ENCODE measurements at places on chromosomes 6 and 20.

GRCh38 chr6:61868507-61869080, 417.4 kb downstream of the KHDRBS2 start:
- no peak for DNase-seq

DNA sequence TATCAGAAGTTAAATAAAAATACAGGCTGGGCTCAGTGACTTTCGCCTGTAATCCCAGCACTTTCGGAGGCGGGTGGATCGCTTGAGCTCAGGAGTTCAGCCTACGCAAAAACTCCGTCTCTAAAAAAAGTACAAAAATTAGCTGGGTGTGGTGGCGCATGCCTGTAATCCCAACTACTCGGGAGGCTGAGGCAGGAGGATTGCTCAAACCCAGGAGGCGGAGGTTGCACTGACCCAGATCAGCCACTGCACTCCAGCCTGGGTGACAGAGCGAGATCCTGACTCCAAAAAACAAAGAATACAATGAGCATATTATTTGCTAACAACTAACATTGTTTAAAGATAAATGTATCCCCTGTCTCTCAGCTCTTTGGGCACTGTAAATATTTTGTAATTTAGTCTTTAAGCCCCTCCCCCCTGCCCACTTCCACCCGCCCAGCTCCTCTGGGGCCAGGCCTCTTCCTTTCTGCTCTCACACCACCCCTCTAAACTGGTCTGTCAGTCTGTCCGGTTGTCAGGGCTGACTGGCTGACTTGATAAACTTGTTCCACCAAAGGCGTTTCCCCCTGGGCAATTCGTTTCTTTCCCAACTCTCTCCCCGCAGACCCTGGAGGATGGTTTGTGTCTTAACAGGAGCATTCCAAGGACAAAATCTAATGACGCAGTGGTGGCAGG, 62.4 kb upstream of the QKI start:
- no peak for DNase-seq

- DNase-seq: no peak
Measured at GRCh38 chr6:47376930-47377329, 67.2 kb upstream of the TNFRSF21 start.

DNA sequence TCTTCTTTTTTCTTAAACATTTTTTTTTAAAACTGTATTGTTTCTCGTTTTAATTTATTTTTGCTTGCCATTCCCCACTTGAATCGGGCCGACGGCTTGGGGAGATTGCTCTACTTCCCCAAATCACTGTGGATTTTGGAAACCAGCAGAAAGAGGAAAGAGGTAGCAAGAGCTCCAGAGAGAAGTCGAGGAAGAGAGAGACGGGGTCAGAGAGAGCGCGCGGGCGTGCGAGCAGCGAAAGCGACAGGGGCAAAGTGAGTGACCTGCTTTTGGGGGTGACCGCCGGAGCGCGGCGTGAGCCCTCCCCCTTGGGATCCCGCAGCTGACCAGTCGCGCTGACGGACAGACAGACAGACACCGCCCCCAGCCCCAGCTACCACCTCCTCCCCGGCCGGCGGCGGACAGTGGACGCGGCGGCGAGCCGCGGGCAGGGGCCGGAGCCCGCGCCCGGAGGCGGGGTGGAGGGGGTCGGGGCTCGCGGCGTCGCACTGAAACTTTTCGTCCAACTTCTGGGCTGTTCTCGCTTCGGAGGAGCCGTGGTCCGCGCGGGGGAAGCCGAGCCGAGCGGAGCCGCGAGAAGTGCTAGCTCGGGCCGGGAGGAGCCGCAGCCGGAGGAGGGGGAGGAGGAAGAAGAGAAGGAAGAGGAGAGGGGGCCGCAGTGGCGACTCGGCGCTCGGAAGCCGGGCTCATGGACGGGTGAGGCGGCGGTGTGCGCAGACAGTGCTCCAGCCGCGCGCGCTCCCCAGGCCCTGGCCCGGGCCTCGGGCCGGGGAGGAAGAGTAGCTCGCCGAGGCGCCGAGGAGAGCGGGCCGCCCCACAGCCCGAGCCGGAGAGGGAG, 580 bp downstream of the VEGFA start:
- peak; percentile 14 for DNase-seq

DNA sequence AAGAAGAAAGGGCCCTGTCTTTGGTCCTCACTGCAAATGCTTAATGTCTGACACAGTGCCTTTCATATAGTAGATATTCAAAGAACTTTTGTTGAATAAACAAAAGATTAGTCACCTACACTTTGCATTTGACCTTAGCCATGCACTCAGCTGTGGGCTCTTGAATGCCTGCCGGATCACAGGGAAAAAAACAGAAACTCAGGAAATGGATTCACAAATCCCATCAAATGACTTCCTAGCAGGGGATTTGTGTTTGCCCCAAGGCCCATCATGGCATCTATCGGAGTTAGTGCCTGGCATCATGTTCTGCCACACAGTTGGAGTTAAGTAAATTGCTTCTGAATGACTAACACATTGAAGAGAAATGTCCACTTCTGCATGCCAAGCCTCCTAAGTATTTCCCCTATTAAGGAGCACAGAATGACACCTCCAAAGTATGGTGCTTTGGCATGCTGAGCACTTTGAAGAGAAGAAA, 72.3 kb upstream of the DST start:
- no peak for DNase-seq

Data from hematopoietic multipotent progenitor cell (in vitro differentiated cells).